ENCODE measurements at places on chromosomes 3 and 15. TPM values are rescaled to one million over a fixed set of nuclear protein-coding genes. Genes with fewer than 3 reads are reported as not detected.
A peak's percentile ranks its signal among the peaks of the same experiment; 100 is the strongest.

GRCh38 chr15:43516801-43517353 is 531 bp upstream of the MAP1A start:
- H3K27me3 ChIP-seq = no peaks in the 10 kb centered on the region
- no peaks in the 10 kb centered on the region for H3K36me3 ChIP-seq
- no peak overlapping the region for H3K27ac ChIP-seq
- DNase-seq = no peak

The CHRM5 gene
- not detected for total RNA-seq

- no peaks in the 10 kb centered on the region for H3K27me3 ChIP-seq
- H3K4me3 ChIP-seq = no peak overlapping the region
- no peaks in the 10 kb centered on the region for H3K36me3 ChIP-seq
- no peak for DNase-seq
Measured at GRCh38 chr3:71579326-71579934, 4.1 kb downstream of the FOXP1 start.

The ATP8B4 gene
- not detected for total RNA-seq

The CLDN1 gene
- total RNA-seq = 0.27 TPM

The ASB14 gene
- total RNA-seq = not detected

DNA sequence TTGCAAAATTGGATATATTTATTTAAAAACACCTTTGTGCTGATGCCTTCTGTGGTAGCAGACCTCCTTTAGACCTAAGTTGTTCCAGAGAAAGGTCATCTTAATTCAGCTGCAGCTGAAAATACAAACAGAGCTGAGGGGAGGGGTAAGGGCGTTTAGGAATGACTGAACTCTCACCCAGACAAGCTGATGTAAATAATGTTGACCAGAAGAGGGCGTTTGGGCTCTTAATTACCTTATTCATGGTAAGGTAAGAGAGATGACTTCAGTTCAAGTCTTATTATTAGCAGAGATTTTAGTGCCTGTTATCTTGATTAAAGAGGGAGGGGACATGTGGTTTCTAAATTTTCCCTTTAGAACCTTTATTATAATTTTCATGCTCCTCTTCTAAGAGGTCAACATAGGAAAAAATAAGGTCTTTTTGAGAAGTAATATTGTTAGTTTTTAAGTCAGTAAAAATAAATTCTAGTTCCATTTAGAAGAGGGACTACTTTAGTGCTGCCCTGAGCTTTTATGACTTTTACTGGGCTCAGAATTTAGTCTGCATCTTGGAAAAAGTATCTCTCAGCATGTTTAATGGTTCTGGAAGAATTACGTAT is 46.3 kb downstream of the GPR171 start:
- H3K36me3 ChIP-seq = no peaks in the 10 kb centered on the region
- H3K4me1 ChIP-seq = no peaks in the 10 kb centered on the region
- no peak overlapping the region for H3K27ac ChIP-seq
- peak; percentile 59 for DNase-seq

- peak; percentile 39 for DNase-seq
- H3K36me3 ChIP-seq = no peaks in the 10 kb centered on the region
- H3K4me1 ChIP-seq = no peaks in the 10 kb centered on the region
- H3K4me3 ChIP-seq = no peak overlapping the region
- H3K27ac ChIP-seq = no peak overlapping the region
Measured at GRCh38 chr15:63322541-63322940, 45.1 kb downstream of the APH1B start.

DNA sequence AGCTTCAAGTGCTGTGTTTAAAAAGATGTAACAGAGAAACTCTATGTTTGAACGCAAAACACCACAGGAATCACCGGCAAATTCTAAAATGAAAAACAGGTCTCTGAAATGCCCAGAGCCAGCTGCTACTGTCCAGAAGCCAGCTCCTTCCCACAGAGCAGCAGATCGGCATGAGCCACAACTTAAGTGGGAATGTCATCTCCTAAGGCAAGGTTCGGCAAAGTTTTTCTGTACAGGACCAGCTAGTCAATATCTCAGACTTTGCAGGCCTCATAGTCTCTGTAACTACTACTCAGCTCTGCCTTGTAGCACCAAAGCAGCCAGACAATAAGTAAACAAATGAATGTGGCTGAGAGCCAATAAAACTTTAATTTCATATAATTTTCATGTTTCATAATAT is 4.9 kb downstream of the PLOD2 start:
- H3K27ac ChIP-seq = peak overlapping the region; percentile 90
- H3K36me3 ChIP-seq = peaks cover 11% of the 10 kb centered on the region
- no peak overlapping the region for H3K4me3 ChIP-seq

DNA sequence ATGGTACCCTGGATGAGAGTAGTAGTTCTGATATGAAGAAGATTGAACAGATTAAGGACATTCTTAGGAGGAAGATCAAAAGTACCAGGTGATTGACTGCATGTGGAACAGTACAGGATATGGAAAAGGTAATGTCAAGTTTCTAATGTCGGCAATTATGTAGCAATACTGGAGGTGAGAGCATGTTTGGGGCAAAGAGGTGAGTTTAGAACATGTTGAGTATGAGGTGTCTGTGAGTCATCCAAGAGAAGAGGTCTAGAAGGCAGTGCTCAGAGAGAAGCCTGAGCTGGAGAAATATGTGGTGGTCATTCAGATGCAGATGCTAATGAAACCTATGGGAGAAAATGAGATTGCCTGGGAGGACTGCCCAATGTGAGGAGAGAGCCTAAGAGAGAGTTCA is 305.6 kb downstream of the ZBTB20 start:
- DNase-seq = no peak
- no peaks in the 10 kb centered on the region for H3K36me3 ChIP-seq

DNA sequence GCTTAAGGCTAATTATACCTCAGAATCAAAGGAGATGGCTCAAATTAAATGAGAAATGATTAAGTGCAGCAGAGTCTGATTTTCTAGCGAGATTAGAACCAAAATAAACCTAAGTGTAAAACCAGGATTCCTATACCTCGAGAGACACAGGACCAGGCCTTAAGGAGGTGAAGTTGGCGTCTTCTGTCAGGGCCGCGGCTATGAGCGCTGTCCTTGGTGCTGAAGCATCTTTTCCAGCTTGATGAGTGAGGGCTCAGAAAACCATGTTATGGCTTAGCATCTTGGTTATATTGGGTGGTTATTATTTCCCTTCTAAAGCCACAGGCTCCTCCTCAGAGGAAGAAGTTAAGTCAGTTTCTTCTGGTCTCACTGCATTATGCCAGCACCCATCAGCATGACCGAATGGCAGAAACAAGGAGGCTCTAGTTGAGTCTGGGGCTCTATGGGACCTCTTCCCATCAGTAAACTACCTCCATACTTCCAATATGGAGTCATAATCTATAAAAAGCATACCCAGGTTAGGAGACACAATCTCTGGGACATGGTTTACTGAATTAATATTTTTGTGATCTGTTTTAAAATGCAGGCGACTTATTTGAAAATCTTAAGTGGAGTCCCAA is 120.1 kb upstream of the NMNAT3 start:
- DNase-seq = no peak
- no peaks in the 10 kb centered on the region for H3K36me3 ChIP-seq
- no peak overlapping the region for H3K27ac ChIP-seq
- no peaks in the 10 kb centered on the region for H3K27me3 ChIP-seq
- H3K4me1 ChIP-seq = no peaks in the 10 kb centered on the region

- H3K27ac ChIP-seq = no peak overlapping the region
- no peak for DNase-seq
- H3K4me3 ChIP-seq = no peak overlapping the region
- H3K36me3 ChIP-seq = no peaks in the 10 kb centered on the region
- H3K4me1 ChIP-seq = no peaks in the 10 kb centered on the region
Measured at GRCh38 chr15:68421115-68421551, 10.8 kb downstream of the ITGA11 start.

- H3K36me3 ChIP-seq = no peaks in the 10 kb centered on the region
- peak; percentile 60 for DNase-seq
- no peak overlapping the region for H3K27ac ChIP-seq
Measured at GRCh38 chr3:8970971-8971589, 7.8 kb upstream of the RAD18 start.
